ENCODE measurements at places on chromosomes 5 and 9.

GRCh38 chr9:114343471-114344187 lies 14.0 kb downstream of the ORM2 start:
- no peak for DNase-seq

- DNase-seq = no peak
Measured at GRCh38 chr9:114330636-114331035, 967 bp downstream of the ORM2 start.

GRCh38 chr9:96215841-96216240 lies 86.1 kb downstream of the HSD17B3 start:
- no peak for DNase-seq

DNA sequence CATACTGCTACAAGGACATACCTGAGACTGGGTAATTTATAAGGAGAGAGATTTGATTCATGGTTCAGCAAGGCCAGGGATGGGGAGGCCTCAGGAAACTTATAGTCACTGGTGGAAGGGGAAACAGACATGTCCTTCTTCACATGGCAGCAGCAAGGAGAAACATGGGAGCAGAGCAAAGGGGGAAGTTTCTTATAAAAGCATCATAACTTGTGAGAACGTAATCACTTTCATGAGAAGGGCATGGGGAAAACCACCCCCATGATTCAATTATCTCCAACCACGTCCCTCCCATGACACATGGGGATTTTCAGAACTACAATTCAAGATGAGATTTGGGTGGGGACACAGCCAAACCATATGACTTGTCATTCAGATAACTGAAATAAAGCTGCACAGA lies 100.9 kb downstream of the ST8SIA4 start:
- DNase-seq = no peak

DNA sequence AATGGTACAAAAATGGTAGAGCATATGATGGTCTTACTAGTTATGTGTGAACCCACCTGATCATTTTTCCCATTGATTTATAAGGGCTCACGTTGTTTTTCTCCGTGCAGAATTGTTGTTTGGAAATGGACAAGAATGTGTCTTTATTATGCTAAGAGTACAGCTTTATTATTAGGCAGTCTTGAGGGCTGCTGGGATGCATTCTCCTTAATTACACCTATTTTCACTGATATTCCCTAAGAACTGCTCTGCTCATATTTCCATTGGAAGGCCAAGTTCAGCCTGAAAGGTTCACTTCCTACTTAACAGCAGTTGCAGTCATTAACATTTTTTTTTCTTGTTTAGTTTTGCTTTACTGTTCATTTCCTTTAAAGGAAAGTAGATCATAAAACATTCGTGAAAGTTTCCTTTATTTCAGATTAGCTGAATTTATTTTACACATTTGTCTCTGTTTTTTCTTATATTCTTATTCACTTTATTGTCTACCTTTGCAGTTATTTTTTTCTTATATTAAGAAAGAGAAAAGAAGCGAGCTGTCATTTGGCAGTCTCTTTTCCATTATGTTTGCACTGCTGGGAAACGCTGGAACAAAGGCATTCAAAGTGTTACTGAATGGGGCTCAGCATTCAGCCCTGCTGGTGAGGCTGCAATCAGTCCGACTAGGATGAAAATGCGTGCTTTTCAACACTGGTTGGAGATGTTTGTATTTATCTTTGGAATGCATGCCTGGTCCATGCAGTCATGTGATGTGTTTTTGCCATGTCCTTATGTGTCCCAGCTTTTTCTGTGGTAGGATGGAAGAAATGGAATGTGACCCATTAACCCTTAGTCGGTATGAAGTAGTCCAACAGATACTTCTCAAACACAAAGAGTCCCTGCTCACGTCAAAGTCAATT lies 602.7 kb upstream of the ZNF608 start:
- DNase-seq = no peak

DNA sequence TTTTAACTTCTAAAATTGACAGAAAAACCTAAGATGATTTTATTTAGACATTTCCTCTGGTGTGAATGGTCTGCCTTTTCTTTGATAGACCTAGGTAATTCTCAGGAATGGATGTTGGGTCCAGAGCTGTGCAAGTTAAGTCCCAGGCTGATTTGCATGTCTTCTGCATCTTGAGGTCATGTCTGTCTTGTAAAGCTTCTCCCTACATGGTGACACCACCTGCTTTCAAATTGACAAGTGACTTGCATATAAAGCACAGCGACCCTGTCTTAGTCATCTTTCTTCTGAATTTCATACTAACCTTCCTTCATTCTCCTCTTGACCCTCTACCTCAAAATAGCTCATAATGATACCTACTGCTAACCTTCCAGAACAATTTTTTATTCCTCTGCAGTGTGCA lies 29.2 kb downstream of the OSTF1 start:
- DNase-seq = no peak

GRCh38 chr5:14487897-14488570 lies 93.6 kb upstream of the OTULINL start:
- no peak for DNase-seq

DNA sequence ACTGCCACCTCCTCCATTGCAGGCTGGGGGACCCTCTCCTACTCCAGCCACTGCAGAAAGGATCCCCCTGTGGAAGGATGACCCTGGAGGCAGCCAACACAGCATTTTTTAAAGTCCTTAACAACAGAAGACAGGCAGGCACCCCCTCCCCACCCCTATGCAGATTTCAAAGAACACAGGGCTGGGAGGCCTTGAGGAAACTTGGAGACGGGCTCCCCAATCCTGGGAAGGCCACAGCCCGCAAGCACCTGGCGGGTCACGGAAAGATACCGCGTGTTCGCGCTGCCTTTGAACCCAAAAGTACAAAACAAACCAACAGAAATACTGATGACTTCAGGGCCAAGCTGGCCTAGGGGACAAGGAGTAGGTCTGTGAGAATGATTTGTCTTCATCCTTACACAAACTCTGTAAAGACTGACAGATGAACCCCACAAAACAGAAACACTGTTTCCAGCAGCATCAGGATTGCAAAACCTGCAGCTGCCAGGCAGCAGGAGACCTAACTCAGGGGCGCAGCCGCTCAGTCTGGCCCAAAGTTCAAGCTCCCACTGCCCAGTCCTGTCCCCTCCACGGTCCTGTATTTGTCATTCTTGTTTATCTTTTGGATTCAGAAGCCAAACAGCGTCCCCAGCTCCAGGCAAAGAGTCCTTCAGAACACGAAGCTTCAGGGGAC lies 13.8 kb downstream of the VAV2 start:
- DNase-seq = no peak

DNA sequence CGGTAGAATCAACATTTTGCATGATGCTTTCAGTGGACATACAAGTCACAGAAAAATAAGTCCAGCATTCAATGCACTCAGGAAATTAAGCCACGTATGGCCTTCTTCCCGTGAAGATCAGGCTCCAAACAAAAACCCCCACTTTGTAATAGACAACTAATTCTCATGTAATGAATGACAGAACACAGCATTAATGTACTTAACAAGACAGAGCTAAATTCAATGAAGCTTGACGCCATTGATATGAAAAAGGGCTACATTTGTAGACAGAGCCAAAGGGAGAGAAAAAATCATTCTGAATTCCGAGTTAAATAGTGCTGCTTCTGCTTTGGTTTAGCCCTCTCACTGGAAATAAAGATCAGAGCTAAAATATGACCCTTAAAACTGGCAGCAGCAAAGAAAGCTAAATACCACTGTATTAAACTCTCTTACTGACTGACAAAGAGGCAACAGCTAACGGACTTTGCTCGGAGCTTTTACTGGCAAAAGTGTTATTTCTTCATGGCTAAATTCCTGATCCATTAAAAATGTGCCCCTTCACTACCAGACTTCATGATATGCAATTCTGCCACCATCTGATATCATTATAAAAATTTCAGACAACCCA lies 250.5 kb downstream of the BNC2 start:
- no peak for DNase-seq

- no peak for DNase-seq
Measured at GRCh38 chr9:21267485-21268346, 27.9 kb upstream of the IFNA14 start.

DNA sequence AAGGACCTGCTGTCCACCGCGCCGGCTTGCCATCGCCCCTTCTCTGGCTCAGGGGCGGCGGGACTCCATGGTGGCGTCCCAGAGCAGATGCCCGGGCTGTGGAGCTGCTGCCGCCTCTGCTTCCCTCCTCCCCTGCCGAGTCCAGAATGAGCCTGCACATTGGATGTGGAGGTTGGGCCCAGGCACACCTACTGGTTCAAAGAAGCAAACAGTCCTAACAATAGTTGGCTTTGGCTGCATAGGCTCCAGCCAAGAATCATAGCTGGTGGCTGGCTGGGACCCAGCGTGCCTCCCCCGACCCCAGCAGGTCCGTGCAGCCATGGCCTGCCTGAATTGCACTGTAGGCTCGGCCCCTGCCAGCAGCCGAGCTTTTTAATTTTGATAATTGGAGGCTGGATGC lies 25.8 kb downstream of the ADAMTSL2 start:
- DNase-seq = no peak

- no peak for DNase-seq
Measured at GRCh38 chr9:20408513-20408912, 213.8 kb downstream of the MLLT3 start.

DNA sequence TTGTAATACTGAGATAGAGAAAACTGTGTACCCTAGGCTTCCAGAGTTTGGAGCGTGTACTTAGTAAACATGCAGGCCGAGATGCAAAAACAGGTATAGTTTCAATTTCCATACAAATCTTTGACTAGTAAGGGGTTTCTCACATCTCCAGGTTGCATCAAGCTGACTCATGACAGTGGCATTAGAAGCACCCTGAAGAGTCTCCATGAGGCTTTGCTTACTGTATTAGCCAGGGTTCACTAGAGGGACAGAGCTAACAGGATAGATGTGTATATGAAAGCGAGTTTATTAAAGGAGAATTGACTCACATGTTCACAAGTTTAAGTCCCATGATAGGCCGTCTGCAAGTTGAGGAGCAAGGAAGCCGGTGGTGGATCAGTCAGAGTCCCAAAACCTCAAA lies 275.3 kb upstream of the CDH6 start:
- no peak for DNase-seq

GRCh38 chr9:115328228-115328627 lies 210.3 kb upstream of the TNC start:
- DNase-seq = no peak

DNA sequence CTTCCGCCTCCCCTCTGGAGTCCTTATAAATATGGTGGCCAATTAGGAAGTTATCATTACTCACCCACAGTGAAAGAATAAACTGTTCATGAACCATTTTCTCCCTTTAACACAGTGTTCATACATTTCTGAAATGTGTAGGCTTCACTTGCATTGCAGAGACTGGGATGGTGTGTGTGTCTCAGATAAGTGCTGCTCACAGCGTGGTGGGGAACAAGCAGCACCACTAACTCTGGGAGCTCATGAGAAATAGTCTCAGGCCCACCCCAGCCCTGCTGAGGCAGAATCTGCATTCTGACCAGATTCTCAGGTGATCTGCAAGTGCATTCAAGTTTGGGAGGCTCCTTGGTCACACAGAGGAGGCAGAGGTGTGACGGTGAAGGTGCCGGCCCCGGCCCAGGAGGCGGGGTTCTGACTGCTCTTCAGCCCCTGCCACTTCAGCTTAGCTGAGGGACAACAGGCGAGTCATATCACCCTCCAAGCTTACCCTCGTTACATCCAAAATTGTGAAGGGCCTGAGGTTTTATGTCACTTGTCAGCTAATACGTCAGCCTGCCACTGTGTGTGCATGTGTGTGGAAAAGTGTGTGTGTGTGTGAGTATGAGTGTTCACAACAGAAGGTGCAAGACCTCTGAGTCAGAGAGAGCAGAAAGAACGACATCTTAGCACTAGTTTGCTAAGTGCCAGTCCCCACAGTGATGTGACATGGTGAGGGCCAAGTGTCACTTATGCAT lies 34.7 kb downstream of the DAP start:
- DNase-seq = peak; percentile 25

DNA sequence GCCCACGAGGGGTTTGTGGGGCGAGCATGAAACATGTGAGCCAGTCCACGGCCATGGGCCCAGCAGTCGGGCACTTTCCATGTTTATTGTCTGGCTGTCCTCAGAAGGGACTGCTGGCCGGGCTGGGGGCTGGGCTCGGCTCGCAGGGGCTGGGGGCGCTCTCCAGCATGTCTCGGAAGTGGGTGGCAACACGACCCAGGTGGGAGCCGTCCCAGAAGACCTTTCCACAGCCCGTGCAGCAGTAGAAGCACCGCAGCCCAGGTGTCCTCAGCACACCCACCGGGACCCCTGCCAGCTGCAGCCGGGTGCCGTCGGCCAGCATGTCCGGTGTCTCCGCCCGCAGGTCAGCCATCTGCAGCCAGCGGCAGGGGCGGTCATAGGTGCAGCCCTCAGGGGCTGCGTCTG lies 4.8 kb upstream of the NRARP start:
- DNase-seq = no peak

- no peak for DNase-seq
Measured at GRCh38 chr5:7976411-7977190, 107.7 kb downstream of the MTRR start.

GRCh38 chr9:110655754-110656641 lies 12.6 kb upstream of the MUSK start:
- no peak for DNase-seq
